Effector memory CD4-positive, alpha-beta T cell (primary cell): ENCODE measurements at places on chromosomes 5 and 9.
A peak's percentile ranks its signal among the peaks of the same experiment; 100 is the strongest.

GRCh38 chr5:112983363-112983762, 6.8 kb downstream of the DCP2 start:
- no peak for DNase-seq

GRCh38 chr5:50697739-50698138, 31.3 kb downstream of the PARP8 start:
- no peak for DNase-seq

DNA sequence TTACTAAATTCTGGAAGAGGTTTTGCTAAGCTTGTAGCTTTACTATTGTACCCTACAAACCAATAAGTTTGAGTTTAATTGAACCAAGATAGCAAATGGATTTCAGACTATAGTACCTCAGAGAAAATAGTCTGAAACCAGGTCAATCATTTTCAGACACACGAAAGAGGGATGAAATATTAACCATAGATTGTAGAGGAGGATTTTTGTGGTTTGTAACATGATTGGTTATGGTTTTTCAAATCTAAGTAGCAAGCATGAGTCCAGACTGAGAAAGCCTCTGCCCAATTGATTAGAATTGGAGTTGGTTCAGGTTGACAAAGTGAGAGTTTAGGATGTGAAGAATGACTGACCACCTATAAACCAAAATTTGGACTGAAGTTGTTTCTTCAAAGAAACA, 562.7 kb upstream of the DMAC1 start:
- no peak for DNase-seq

DNA sequence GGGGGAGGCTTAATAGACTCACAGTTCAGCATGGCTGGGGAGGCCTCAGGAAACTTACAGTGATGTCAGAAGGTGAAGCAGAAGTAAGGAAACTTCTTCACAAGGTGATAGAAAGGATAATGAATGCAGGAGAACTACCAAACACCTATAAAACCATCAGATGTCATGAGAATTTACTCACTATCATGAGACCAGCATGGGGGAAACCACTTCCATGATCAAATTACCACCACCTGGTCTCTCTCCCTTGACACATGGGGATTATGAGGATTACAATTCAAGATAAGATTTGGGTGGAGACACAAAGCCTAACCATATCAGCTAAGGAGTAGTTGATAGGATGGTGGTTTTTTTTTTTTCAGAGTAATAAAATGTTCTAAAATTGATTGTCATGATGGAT, 201.8 kb downstream of the CDH12 start:
- no peak for DNase-seq

DNA sequence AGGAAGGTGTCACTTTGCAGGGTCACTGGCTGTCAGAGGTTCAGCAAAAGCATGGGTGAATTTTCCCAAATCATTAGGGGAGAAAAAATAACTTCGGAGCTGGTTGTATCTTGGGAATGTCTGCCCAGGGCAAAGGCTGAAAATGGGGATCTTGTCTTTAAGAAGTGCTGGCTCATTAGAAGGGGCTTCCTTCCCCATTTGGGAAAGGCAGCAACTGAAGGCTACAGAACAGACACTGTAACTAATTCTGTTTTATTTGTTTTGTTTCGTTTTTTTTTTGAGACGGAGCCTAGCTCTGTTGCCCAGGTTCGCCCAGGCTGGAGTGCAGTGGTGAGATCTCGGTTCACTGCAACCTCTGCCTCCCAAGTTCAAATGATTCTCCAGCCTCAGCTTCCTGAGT, 70.3 kb upstream of the PCA3 start:
- no peak for DNase-seq

- DNase-seq, result no peak
These were observed 52.6 kb downstream of the CRB2 start for GRCh38 chr9:123408313-123409262.

DNA sequence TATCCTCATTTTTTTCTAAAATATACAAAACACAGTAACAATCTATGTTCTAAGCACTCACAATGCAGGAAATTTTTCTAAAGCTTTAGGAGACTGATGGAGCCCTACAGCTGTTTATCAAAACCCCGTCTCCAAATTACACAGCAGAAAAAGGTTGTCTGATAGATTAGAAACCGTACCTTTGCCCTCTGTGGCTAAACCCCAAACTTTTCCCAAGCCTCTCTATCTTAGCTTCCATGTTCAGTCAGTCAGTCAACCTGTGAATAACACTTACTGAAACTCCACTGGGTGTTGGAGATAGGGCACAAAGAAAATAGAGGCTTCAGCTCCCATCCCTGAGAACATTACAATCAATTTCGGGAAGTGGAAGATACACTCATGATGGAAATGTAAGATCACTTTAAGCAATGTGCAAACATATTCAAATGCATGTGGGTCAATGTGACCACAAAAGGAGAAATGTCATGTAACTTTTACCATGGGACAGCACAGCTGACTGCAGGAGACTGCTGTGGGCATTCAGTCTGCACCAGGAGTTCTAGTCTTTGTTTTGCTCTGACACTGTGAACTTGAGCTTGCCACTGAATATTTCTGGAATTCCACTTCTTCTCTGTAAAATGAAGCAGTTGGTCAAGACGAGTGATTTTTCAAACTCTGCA, 279.5 kb upstream of the PIK3R1 start:
- DNase-seq, result no peak

GRCh38 chr9:16321461-16322119, 548.9 kb downstream of the BNC2 start:
- DNase-seq, result no peak

DNA sequence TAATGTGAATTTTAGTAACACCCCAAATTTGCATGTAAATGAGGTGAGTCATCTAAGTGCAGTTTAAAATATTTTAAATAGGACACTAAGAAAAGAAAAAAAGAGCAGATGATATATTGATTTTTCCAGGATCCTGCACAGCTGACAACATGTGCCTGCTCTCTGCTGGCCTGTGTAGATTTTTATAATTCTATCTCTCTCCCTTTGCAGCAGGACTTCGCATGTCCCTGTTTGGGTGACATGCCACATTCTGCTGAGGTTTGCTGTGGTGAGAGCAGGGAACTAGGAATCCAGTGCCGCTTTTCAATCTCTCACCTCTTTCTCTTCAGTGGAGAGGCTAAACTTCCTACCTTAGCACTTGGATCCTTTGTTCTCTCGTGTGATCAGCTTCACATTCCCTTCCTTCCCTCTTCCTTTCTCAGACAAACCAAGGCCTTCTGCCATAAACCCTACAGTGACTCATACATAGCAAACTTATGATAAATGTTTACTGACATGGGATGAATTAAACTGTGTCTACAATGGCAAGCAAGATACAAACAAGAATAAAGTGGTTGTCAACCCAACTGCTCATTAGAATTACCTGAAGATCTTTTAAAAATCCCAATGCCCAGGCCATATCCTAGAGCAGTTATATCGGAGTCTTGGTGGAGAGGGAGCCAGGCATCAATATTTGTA, 198.8 kb upstream of the EFNA5 start:
- no peak for DNase-seq

GRCh38 chr5:36369219-36369690, 67.6 kb upstream of the RANBP3L start:
- no peak for DNase-seq

GRCh38 chr9:12095931-12096330, 597.3 kb upstream of the TYRP1 start:
- DNase-seq, result no peak

DNA sequence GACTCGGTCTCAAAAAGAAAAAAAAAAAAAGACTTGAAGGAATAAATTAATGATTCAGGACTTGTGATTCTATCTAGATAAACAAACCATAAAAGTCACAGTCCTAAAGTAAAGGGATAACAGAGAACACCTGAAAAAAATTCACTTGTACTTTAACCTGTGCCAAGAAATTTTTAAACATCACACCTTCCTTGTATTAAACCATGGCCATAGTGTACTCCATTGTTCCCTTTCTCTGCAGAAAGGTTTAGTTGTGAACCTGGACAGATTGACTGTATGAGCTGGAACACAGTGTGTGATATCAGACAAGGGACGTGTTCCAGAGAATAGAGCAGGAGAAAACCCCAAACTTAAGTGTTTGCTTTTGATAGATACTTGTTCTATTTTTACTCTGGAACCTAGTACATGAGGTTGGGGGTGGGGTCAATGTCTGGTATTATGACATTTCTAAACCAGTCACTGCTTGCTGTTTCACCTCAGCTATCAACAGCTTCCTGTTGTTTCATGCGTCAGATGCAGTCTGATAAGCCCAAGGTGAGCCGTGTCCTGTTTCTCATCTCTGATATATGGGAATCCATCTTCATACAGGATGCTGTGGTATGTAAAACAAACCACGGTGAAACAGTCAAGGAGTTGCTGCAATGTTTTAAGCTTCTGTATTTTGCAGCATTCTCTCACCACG, 62.5 kb upstream of the ITGA1 start:
- DNase-seq, result peak; percentile 65

- no peak for DNase-seq
These were observed 221.2 kb downstream of the SLC12A2 start for GRCh38 chr5:128304791-128305190.

DNA sequence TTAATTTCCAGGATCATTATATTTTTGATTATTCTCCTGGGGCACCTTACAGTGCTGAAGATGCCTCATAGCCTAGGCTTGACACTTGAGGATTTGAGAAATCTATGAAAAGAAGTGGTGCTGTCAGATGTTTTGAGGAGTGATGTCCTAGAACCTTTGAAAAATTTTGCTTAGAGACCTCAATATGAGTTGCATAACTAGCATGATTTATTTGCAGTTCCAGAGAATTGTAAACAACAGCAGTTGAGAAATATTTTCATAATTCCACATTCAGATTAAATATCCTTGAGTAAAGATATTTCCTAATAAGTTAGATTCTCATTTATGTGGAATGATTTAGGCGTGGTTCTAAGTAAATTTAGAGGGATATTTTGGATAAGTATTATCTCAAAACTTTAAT, 225.8 kb downstream of the ADAMTSL1 start:
- no peak for DNase-seq

- no peak for DNase-seq
These were observed 153.7 kb upstream of the EGFLAM start for GRCh38 chr5:38104497-38105230.

- no peak for DNase-seq
These were observed 1.9 kb downstream of the PJA2 start for GRCh38 chr5:109407913-109408312.

DNA sequence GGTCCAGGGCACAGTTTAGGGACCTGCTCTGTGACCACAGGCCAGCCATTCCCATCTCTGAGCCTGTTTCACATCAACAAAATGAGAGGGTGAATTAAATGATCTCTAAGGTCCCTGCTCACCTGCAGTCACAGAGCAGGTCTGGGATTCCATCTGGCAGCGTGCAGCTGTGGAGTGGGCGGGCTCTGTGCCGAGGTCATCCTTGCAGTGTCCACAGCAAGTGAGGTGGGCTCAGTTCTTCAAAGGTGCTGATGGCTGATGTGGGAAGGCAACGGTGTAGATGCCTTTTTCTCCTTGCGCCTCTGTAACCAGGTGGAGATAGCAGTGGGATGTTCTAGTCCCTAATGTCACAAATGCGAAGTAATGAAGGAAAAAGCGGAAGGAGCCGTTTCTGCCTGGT, 11.9 kb downstream of the OR2V1 start:
- DNase-seq, result no peak

DNA sequence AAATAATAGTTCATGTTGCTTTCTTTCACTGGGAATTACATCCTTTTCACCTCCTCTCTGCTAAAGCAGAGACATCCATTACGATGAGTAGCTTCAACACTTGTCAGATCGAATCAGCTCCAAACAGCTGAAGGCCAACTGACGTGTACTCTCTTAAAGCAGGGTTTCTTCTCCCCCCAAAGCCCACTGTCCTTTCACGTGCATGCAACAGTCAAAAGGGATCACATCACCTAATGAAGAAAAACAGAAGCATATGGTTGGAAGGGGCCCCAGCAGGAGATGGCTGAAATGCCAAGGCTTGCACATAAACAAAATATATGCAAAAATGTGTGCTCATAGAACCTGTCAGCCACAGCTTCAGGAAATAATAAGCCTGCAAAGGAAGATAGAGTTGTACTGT, 421.6 kb downstream of the ANXA1 start:
- no peak for DNase-seq

DNA sequence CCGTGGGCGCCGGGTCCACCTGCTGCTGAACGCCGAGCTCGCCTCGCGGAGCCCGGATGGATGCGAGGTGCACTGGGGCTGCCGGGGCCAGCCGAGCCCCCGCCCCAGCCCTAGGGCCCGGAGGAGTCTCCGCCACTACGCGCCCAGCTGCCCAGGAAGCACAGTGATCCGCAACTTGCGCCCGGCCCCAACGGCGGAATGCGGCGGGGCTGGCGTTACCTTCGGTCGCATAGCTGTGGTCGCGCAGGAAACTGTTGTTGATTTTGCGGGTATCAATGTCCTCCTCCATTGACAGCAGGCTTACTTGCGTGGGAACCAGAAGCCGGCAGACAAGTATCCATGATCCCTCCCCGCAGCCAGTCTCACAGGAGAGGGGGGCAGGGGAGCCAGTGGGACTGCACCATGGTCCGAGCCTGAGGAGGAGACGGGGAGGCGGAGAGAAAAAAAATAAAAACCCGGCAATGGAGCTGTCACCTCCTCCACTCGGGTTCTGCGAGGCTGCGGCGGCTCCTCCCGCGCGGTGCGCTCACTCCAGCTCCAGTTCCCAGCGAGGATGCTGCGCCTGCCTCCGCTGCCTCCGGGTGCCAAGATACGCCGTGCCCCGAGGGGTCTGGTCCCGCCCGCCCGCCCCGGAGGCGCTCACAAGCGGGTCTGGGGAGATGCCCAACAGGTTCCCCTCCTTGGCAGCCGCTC, 628 bp downstream of the PPP2R2B start:
- DNase-seq, result peak; percentile 0

- DNase-seq, result no peak
These were observed 352.7 kb upstream of the GRAMD2B start for GRCh38 chr5:126070481-126070880.

GRCh38 chr5:138212828-138213160, 329 bp downstream of the CDC23 start:
- DNase-seq, result no peak

DNA sequence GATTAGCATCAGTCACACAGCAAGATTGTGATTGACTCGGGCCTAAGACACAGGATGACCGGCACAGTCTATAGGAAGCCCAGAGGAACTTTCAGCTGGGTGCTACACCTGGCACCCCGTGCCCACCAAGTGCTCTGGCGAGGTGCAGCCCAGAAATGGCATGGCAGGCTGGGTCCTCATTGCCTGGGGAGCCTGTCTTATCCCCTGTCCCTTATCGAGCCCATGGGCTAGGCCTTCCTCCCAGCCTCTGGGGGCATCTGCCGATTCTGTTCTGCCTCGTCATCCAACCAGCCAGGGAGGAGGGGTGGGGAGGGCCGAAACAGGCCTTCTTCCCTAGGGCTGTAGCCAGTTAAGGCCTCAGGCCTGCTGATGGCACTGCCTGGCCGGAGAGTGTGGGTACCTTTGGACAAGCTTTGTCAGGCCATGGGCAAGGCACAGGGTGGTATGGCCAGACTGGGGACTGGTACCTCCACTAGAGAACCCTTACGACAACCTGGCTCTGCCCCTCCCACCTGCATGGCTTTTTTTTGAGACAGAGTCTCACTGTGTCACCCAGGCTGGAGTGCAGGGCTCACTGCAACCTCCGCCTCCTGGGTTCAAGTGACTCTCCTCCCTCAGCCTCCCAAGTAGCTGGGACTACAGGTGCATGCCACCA, 1.6 kb downstream of the GRK6 start:
- no peak for DNase-seq

GRCh38 chr5:158099571-158100105, 240.7 kb upstream of the CLINT1 start:
- no peak for DNase-seq

- DNase-seq, result no peak
These were observed 40.5 kb upstream of the LIFR start for GRCh38 chr5:38596981-38597380.

- no peak for DNase-seq
These were observed 43.0 kb upstream of the DPYSL3 start for GRCh38 chr5:147552897-147553296.
